SW480 (cell line): ENCODE measurements at places on chromosomes 6 and 20.
A peak's percentile ranks its signal among the peaks of the same experiment; 100 is the strongest.

GRCh38 chr20:2301164-2301622, 5.4 kb downstream of the TGM3 start:
- DNase-seq = peak; percentile 36

GRCh38 chr20:55977690-55978459, 27.4 kb downstream of the CBLN4 start:
- DNase-seq = no peak

DNA sequence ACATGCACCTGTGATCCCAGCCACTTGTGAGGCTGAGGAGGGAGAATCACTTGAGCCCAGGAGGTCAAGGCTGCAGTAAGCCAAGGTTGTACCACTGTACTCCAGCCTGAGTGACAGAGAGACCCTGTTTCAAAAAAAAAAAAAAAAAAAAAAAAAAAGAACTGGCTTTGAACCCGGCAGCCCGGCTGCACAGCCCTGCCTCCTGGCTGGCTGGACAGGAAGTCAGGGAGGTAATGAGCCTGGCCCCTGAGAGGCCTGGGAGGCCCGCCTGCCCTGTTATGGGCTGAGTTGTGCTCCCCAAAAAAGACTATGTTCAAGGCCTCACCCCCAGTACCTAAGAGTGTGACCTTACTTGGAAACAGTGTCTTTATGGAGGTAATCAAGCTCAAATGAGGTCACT, 65.6 kb downstream of the ABHD12 start:
- DNase-seq = no peak

GRCh38 chr6:157244175-157244574, 79.1 kb downstream of the TMEM242 start:
- DNase-seq = no peak

GRCh38 chr20:11112832-11113231, 439.0 kb upstream of the JAG1 start:
- no peak for DNase-seq

GRCh38 chr20:9204979-9205378, 136.1 kb downstream of the PLCB4 start:
- no peak for DNase-seq

DNA sequence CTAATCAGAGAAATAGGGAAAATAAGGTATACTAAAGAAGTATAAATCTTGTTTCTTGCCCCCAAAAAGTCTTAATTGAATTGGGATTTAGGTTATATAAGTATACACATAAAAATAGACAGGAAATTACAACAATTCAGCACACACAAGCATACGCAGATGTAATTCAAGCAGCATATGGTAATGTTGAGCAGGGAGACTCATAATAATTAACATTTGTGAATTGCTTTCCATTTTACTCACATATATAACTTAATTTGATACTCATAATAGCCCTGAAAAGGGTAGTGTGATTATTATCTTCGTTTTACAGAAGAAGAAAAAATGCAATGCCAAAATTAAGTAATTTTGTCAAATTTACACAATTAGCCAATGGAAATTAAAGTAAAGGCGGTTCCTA, 313.5 kb upstream of the ECI2 start:
- DNase-seq = no peak
